ENCODE measurements at places on chromosomes 1 and 21.

GRCh38 chr21:34043333-34043732 is 30.0 kb upstream of the MRPS6 start:
- no peak for DNase-seq

GRCh38 chr1:203930342-203930741 is 68.9 kb downstream of the SNRPE start:
- DNase-seq: no peak

GRCh38 chr1:99548943-99549605 is 96.8 kb upstream of the PALMD start:
- peak; percentile 93 for DNase-seq

GRCh38 chr1:45470306-45470798 is 20.6 kb downstream of the TESK2 start:
- no peak for DNase-seq

- DNase-seq: no peak
Observed at GRCh38 chr1:115337276-115337632, 795 bp downstream of the NGF start.

DNA sequence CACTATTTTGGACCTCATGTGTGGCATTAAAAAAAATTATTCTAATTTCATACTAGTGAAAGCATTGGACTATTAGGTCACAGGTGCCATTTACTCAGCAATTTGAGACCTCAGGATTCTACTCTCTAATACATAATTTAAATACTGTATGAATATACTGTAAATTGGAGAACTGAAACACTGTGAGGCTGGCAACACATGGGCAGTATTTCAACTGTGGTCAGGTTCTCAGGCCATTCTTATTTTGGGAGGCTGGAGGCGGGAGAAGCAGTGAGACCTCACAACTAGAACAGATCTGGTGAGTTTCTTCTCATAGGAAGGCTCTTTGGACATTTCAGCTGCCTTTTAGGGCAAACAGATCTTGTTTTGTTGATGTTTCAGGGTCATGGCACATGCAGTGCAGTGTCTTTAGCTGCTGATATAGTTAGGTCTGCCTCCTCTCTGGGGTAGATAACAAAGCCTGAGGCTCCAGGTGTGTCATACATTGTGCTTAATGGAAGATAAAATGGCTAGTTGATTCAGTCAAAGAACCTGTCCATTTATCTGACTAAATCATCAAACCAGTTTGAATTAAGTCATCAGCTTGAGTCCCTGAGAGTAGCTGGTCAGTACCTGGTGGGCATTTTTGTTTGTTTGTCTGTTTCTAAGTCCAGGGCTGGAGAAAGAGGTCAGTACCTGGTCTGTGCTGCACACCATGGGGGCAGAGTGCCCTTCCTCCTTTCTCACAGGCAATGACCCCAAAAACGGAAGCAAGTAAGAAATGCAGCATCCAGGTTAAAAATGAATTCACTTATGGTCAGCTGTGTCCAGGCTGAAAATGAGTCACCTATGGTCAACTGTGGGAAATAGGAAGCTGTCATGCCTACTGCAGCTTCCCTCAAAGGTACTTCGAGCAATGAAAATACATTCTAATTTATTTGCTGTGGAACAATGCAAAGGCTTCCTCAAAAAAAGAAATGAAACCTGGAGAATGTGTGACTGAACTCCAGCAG is 216.2 kb downstream of the SDCCAG8 start:
- peak; percentile 53 for DNase-seq

DNA sequence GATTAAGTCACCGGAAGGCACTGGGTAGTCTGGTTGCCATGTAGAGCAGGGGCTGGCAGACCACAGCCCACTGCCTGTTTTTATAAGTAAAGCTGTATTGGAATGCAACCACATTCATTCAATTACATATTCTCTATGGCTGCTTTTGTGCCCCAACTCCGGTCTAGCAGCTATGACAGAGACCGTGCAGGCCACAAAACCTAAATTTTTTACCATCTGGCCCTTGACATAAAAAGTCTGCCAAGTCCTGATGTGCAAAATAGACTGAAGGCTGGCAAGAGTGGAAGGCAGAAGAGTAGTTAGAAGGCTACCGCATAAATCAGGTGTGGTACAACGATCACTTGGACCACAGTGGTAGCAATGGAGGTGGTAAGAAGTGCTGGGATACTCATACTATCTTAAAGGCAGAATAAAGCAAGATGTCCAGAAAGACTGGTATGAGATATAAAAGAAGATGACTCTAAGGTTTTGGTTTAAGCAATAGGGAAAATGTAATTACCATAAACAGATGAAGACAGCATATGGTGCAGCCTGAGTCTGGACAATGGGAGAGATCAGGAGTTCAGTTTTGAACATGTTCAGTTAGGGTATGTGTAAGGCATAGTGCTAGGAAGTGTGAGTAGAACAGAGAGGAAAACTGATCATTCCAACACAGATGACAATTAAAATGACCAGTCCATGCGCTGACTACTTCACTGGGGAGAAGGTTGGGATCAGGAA is 37.2 kb downstream of the EGLN1 start:
- DNase-seq: no peak
